ENCODE measurements at places on chromosomes 4 and X.
A peak's percentile ranks its signal among the peaks of the same experiment; 100 is the strongest.

GRCh38 chr4:187550256-187550950, 445.2 kb upstream of the ZFP42 start:
- DNase-seq, result peak; percentile 76

- DNase-seq, result no peak
These were observed 20.1 kb upstream of the ADRA2C start for GRCh38 chr4:3745886-3746656.

GRCh38 chrX:52556741-52557140, 39.9 kb upstream of the XAGE1B start:
- DNase-seq, result no peak

- no peak for DNase-seq
These were observed 23.8 kb downstream of the ENPP6 start for GRCh38 chr4:184193556-184194525.

GRCh38 chrX:7446815-7447214, 298.9 kb upstream of the PUDP start:
- DNase-seq, result no peak

DNA sequence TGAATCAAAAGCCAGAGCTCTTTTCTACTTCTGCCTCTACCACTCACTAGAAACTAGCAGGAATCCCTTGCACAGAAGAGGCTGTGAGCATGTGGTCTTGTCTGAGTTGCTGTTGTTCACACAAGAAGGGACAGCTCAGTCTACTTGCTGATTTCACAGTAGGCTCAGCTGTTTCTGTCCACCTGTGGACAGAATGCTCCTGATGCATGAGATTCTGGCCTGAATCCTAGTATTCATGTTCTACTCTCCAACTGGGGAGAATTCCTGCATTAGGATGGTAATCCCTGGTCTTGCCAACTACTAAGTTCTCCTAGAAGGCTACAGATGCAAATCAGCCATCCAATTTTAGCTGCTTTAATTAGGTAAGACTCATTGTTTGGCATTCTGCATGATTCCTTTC, 112.8 kb downstream of the PPA2 start:
- no peak for DNase-seq

All from fibroblast of skin of back (primary cell).